ENCODE measurements at places on chromosomes 1 and 21.

- ATAC-seq, result no peak
Measured at GRCh38 chr1:109351457-109351856, 44.6 kb upstream of the MYBPHL start.

DNA sequence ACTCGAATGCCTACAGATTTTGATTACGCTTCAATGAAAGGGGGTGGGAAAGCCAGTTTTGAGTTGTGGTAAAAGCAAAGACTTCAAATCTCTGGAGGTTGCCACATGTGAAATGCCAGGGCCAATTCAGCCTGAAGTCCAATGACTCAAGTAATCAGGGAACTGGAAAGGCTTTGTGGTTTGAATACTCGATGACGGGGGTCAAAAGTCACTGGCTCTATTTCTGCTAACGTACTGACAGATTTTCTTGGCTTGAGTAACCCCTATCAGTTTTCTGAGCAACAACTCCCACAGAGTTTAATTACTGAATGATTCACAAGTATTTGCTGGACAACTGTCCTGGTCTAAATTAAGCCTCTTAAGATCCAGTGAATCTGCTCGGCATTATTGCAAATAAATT lies 152.2 kb downstream of the SIPA1L2 start:
- ATAC-seq, result peak; percentile 22

- no peak for ATAC-seq
Measured at GRCh38 chr21:30719401-30719800, 824 bp upstream of the KRTAP21-3 start.

DNA sequence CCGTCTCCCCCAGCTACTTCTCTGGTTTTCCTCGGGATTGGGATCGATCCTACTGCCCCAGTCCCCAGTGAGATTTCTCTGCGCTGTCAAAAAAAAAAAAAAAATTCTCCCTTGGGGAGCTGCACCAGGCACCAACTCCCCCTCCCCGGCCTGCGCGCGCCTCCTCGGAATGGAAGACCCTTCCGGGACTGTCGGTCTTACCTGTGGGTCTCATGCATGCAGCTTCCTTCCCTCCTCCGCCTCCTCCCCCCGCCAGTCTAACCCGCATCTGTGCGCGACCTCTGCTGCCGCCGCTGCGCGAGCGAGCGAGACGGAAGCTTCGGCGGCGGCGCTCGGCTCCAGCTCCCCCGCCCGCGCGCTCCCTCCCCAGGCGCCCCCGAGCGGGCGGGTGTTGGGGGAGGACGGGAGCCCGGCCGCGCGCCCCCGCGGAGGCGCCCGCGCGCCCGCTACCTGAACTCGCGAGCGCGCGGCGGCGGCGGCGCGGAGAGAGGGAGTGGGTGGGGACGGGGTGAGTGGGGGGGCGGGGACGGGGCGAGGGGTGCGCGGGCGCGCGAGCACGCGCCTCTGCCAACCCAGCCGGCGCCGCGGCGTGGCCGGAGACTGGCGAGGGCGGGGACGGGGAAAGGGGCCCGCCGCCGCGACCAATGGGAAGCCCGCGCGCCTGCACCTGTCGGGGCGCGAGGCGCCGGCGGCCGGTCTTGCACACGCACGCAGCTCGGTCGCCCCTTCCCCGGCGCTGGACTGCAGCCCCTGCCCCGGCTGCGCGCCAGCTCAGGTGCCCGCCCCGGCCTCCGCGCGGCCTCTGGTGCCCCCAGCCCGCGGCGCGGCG lies at the start of gene SUSD4:
Gene SUSD4, minus strand, starts transcription at position 321 of the 829 bp plus-strand sequence. CDS start 751 bp downstream, outside the sequence.
- ATAC-seq, result peak; percentile 70

- peak; percentile 18 for ATAC-seq
Measured at GRCh38 chr1:194394676-194395075, 1208.3 kb upstream of the B3GALT2 start.
